Bone marrow (tissue), 2 donors: ENCODE measurements at places on chromosomes 12 and 14.

GRCh38 chr14:91021991-91022621, 38.3 kb downstream of the RPS6KA5 start:
- no peak for DNase-seq

DNA sequence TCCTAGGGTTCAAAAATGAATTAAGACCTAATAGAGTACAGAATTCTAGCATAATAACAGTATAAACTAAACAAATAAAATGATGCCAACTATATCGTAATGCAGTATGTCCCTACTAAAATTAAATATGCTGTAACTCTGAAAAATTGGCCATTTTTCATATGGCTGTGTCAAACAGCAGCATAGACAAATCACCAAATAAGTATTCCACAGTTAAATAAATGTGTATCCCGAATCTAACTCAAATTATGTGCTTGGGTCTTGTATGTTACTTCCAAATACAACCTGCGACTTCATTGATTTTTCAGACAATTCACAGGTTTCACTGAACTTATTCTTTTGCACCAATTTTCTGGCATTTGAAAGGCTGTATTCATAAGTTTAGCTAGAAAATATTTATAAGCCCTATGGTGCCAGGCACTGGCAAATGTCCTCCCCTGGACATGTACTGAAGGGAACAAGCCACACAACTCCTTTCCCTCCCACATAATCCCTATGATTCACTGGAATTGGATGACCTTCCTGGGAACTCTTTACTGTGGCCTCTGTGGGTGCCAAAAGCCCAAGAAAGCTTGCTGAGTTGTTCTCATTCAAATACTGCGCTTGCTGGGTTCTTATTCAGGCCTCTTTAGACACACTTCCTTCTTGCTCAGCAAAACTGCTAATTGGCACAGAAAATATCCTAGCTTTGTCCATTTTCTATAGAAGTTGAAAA, 108.8 kb downstream of the KITLG start:
- no peak for DNase-seq

GRCh38 chr12:50397117-50397650, 775 bp upstream of the FAM186A start:
- DNase-seq, result no peak

DNA sequence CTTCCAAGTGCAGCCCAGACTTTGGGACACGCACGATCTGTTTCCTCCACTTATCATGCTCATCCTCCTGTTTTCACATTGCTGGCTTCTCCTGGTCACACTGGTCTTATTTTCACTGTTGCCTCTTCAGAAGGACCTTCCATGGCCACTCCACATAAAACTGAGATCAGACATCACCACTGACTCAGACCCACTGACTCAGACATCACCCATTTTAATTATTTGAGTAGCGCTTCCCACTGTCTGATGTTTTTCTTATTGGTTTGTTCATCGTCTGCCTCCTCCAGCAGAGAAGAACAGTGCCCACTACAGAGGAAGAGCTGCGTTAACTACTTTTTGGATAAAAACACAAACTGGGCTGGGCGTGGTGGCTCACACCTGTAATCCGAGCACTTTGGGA, 270.5 kb upstream of the PWP1 start:
- DNase-seq, result no peak

DNA sequence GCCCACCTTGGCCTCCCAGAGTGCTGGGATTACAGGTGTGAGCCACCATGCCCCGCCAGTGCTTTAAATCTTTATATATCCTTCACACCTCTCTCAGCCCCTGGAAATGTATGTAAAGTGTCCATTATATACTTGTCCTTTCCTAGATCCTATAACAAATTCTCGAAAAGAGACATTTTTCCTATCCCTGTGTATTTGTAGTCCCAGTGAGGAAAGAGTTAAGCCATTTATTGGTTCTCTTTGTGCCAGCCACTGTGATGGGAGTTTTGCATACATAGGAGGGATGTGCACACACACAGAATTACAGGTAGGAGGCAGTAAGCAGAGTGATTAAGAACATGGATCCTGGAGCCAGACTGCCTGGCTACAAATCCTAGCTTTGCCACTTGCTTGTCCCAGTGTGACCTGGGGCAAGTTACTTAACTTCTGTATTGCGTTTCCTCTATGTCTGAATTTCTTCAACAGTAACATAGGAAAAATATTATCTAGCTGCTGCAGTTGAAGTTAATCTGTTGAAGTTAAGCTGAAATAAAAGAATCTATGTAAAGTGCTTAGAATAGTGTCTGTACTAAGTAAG, 2.1 kb upstream of the RABGGTA start:
- no peak for DNase-seq

DNA sequence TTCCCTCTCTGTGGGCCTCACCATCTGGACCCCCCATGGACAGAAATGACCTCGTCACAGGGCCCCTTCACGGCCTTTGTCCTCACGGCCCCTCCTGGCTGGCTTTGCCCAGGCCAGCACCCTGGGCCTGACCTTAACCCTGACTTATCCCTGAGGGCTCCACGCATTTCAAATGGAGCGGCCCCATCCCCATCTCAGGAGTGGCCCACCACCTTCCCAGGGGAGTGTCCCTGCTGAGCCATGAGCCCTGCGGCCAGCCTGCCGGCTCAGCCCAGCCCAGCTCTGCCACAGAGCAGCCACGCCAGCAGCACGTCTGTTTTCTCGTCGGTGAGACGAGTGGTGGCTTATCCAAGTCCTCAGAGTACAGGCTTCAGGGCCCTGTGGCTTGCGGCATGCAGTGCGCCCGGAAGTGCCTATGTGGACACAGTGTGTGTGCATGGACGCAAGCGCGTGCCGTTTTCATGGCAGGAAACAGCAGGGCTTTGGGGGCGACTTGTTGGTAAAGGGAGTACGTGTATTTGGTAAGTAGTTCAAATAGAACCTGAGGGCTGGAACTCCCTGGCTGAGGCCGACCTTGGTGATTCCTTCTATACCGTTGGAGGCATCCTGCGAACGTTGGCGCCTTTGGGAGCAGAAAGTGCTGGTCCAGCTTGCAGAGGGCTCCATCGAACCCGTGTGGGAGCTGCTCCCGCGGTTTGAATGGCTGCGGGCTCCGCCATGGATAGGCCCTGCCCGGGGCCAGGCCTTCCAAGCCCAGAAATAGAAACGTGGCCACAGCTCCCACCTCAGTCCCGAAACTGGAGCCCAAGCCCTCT, 52.1 kb downstream of the LRCOL1 start:
- no peak for DNase-seq

DNA sequence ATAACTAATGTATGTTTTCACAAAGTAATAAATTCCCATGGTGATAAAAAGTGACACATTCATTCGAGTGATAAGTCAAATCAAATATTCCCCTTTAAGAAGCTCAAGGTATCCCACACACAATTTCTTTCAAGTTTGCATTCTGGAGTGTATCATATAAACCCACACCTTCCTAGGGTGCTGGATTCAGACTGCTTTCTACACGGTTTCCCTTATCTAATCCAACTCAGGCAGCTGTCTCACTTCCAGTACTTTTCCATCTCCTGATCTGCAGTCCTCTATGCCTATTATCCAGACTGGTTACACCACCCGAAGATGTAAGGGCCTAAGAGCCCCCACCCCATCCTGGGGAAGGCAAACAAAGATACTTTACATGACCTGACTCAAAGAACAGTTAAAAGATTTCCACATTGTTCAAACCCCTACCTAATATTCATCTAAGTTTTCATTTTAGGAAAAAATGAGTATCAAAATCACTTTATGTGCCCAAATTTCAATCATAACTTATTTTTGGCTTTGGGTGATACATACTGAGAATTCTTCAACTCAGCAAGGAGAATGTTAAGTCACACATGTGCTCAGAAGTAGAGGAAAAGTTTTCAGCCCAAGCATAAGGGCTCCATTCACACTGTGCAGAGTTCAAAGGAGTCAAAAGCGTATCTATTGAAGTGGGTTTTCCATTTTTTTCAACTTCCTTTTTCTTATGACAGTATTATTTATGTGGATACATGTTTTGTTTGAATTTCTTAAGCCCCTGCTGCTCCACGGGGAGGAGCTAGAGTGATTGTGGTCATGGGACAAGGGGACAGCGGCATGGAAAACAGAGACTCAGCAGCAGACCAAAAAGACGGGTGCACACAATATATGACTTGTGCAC, 41.8 kb downstream of the CORO1C start:
- peak; percentile 77 for DNase-seq

DNA sequence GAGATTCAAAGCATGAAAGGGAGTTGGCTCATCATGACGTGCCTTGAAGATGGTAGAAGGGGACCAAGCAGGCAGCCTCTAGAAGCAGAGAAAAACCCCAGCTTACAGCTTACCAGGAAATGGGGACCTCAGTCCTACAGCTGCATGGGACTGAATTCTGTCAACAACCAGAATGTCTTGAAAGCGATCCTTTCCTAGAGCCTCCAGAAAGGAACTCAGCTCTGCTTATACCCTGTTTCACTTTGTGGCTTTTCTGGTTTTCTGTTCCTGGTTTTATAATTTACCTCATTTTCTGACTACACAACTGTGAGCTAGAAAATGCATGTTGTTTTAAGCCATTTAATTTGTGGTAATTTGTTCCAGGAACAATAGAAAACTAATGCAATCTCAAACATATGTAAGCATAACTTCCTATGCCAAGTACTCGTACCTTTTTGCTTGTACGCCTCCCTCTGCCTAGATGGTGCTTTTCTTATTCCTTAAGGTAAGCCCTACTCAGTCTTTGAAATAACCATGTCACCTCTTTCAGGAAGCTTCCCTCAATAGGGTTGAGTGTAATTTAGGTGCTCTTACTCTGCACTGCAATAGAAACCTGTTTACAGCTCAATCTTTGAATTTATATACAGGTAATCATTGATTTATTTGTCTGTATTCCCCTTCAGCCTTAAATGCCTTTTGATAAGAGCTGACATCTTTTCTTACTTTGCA, 348.8 kb downstream of the TMEM117 start:
- DNase-seq, result no peak

GRCh38 chr12:13024531-13024916, 19.7 kb upstream of the FAM234B start:
- DNase-seq, result no peak

- peak; percentile 38 for DNase-seq
Measured at GRCh38 chr12:116319898-116320621, 42.6 kb upstream of the MED13L start.

DNA sequence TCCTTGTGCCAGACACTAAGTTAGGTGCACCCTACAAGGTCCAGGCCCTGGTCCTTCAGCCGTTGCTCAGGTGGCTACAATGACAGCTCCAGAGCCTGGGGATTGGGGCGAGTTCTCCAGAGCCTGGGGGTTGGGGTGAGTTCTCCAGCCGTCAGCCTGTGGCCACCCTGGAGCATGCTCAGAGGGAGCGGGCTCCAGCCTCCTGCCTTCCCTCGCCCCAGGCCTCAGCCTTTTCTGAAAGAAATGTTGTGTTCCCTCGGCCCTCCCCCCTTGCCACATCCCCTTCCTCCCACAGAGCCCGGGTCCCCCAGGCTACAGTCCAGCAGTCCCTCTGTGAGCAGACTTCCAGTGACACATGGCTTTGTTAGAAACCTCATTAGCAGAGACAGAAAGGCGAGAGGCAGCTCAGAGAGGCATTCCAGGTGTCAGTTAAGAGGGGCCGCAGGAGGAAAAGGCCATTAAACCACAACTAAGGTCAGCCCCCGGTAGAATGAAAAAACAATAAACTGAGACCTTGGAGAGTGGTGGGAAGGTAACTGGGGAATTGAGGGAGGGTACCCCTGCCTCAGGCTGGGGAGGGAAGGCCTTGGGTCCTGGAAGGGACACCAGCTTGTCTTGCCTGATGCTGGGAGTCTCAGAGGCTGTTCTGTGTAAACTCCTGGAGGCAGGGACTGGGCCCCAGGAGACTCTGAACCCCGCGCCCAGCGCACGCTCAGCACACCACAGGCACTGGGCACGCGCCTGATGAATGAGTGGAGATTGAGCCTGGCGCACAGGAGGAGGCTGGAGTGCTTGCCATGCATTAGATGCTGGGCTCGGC, 23.1 kb upstream of the COL2A1 start:
- DNase-seq, result no peak

GRCh38 chr12:26471560-26471959, 276.2 kb downstream of the SSPN start:
- no peak for DNase-seq

DNA sequence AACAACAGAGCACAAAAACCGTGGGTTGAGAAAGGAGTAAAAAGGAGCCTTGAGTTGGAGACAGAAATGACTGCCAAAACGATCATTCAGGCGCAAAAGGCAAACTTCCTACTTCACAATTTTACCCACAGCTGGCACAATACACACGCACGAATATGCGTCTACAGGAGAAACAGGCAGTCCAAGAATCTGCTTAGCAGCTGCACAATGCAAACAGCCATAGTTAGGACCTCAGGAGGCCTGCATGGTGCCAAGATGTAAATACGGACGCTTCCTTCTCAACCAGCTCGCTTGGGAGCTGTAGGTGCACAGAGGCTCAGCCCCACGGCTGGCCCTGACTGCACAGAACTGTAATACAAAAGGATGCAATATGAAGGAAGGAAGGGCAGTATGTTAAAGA, 250.1 kb upstream of the CAND1 start:
- DNase-seq, result no peak

DNA sequence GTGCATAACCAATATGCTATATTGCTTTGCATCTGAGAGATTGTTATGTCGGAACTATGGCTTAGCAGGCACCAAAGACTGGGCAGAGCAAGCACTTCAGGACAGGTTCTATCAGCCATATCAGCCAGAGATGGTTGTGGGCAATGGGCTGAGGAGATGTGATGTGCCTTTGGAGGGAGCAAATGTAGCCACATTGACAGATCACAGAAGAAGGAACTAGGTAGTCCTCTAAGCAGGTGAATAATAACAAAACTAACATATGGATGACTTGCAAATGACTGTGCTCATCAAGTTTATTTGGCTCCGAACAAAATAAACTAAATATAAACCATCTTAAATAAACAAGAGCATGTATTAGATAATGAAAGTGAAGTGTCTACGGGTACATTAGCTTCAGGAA, 291.7 kb downstream of the RMST start:
- DNase-seq, result no peak

DNA sequence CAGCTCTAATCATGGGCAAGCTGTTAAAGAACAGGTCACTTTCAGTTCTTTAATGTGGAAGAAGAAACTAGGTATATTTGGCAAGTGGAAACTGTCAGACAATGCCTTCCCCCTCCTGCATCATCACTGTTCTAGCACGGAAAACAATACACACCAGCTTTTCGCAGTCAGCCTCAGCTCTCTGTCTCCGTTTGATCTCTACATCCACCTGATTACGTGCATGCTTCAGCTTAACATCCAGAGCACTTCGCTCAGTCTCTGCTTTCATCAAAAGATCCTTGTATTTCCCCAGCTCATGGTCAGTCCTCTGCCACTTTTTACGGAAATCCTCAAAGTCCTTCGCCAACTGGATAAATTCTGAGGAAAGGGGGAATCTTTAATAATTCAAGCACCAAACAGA, 19.0 kb downstream of the RACGAP1 start:
- DNase-seq, result no peak

- no peak for DNase-seq
Measured at GRCh38 chr14:100675699-100676684, 50.7 kb upstream of the DLK1 start.

GRCh38 chr12:111298582-111299436, 70.1 kb downstream of the PHETA1 start:
- DNase-seq, result peak; percentile 4

DNA sequence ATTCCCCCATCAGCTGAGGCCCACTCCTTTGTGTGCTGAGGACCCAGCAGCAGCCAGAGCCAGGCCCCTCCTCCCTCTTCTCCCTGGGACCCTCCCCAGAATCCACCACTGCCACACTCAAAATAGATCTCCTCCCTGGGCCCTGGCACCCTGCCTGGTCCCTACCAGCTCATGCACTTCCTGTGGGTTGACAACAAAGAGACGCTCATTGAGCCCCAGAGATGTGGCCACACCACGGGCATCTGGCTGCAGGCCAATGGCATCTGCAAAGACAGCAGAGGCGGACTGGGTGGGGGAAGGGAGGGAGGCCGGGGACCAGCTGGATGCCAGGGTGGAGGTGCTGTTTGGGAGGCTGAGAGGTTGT, 16.0 kb upstream of the ENDOU start:
- peak; percentile 91 for DNase-seq
